ENCODE measurements at places on chromosomes 6 and 20.

- no peak for DNase-seq
- H3K27me3 ChIP-seq, result no peaks in the 10 kb centered on the region
- no peak overlapping the region for H3K4me3 ChIP-seq
- no peak overlapping the region for H3K27ac ChIP-seq
These were observed 53.4 kb downstream of the GMPR start for GRCh38 chr6:16291739-16292138.

- no peak for DNase-seq
- H3K4me3 ChIP-seq, result no peak overlapping the region
- H3K27me3 ChIP-seq, result no peaks in the 10 kb centered on the region
- H3K4me1 ChIP-seq, result no peaks in the 10 kb centered on the region
- no peak overlapping the region for H3K27ac ChIP-seq
- H3K36me3 ChIP-seq, result peaks cover 50% of the 10 kb centered on the region
These were observed 471.7 kb downstream of the CDKAL1 start for GRCh38 chr6:21005816-21006570.

- H3K4me1 ChIP-seq, result no peaks in the 10 kb centered on the region
- H3K4me3 ChIP-seq, result no peak overlapping the region
- DNase-seq, result no peak
- no peaks in the 10 kb centered on the region for H3K27me3 ChIP-seq
- H3K36me3 ChIP-seq, result peaks cover 26% of the 10 kb centered on the region
These were observed 92.5 kb downstream of the PREP start for GRCh38 chr6:105310371-105310770.

DNA sequence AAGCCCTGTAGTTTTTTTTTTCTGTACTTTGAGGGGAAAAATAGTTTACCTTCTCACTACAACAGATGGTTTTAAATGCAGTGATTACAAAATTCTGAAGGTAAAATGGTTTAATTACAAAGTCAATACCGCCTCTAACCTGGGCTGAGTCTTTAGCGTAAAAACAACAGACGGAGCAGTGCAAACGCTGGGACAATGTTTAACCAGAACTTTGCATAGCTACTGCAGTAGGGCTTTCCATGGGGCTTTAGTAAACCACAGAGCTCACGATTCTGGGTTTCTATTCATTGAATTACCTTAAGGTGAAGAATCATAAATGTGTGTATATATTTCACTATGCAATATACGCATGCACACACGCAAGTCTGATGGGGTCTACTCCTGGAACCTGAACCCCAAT is 77.9 kb downstream of the RFX6 start:
- no peaks in the 10 kb centered on the region for H3K36me3 ChIP-seq
- H3K27me3 ChIP-seq, result no peaks in the 10 kb centered on the region

GRCh38 chr20:44603327-44603726 is 20.9 kb downstream of the PKIG start:
- H3K27ac ChIP-seq, result no peak overlapping the region
- DNase-seq, result no peak
- peaks cover 12% of the 10 kb centered on the region for H3K4me1 ChIP-seq
- no peaks in the 10 kb centered on the region for H3K36me3 ChIP-seq
- H3K4me3 ChIP-seq, result no peak overlapping the region

GRCh38 chr6:128068119-128068479 is 167.2 kb upstream of the THEMIS start:
- no peak overlapping the region for H3K27ac ChIP-seq
- peaks cover 10% of the 10 kb centered on the region for H3K36me3 ChIP-seq
- peaks cover 13% of the 10 kb centered on the region for H3K4me1 ChIP-seq
- DNase-seq, result no peak
- no peak overlapping the region for H3K4me3 ChIP-seq

- no peak overlapping the region for H3K27ac ChIP-seq
- H3K27me3 ChIP-seq, result peaks cover 5% of the 10 kb centered on the region
- no peaks in the 10 kb centered on the region for H3K4me1 ChIP-seq
- DNase-seq, result no peak
- H3K36me3 ChIP-seq, result no peaks in the 10 kb centered on the region
- no peak overlapping the region for H3K4me3 ChIP-seq
These were observed 126.2 kb upstream of the RNF24 start for GRCh38 chr20:4141291-4142240.

- H3K36me3 ChIP-seq, result peaks cover 4% of the 10 kb centered on the region
- H3K27ac ChIP-seq, result no peak overlapping the region
- H3K4me3 ChIP-seq, result no peak overlapping the region
- peaks cover 73% of the 10 kb centered on the region for H3K4me1 ChIP-seq
- DNase-seq, result no peak
- H3K27me3 ChIP-seq, result no peaks in the 10 kb centered on the region
These were observed 44.2 kb downstream of the CHD6 start for GRCh38 chr20:41573955-41574354.

Data from activated CD8-positive, alpha-beta T cell treated with anti-CD3 and anti-CD28 coated beads for 36 hours (primary cell).